ENCODE measurements at places on chromosomes 1 and 21.

DNA sequence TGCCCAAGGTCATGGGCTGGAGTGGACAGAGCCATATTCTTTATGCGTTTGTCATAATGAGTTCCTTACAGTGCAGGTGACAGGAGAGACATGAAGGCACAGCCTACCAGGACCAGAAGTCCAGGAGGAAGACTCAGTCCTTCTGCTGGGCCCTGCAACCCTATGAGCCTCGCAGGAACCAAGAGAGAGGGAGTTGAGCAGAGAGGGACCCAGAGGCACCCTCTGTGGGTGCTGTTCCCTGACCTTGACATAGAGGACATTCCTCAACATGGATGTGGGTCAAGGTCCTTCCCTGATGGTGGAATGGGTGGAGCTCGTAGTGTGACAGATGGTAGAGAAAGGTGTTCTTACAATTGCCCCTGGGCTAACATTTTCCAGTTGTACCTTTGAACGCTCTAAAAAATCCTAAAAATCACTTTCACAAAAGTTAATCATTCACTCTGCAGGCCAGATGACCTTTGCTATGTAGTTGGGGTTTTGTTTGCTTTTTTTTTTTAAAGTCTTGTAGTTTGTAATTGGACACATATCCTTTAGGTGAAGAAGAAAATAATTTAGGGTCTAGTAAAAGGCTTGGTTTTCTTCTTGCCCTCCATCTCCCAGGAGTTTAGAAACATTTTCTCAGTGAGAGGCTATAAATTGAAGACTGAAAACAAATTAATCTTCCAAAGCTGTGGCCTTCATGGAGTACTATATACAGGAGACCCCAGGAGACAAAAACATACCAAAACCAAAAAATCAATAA is 41.9 kb downstream of the MAB21L3 start:
- no peak for DNase-seq

GRCh38 chr1:248815407-248816034 is 10.2 kb downstream of the SH3BP5L start:
- no peak for DNase-seq

- DNase-seq, result no peak
Measured at GRCh38 chr1:38340409-38340808, 293.8 kb upstream of the POU3F1 start.

DNA sequence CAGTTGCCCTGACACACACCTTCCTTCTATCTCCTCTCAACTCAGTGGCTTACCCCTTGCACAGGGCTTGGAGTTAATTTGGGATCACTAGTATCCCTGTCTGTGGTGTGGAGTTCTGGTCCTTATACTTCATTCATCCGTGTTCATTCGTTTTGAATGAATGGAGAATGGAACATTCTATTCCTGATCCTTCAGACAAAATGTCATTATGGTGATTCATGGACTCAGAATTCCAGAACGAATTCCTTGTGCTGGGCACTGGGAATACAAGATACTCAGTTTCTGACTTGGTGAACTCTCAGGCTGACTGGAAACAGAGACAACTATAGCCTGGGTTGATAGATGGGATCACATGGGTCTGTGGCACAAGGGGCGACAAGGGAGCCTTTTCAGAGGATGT is 49.9 kb upstream of the TRABD2B start:
- DNase-seq, result no peak

DNA sequence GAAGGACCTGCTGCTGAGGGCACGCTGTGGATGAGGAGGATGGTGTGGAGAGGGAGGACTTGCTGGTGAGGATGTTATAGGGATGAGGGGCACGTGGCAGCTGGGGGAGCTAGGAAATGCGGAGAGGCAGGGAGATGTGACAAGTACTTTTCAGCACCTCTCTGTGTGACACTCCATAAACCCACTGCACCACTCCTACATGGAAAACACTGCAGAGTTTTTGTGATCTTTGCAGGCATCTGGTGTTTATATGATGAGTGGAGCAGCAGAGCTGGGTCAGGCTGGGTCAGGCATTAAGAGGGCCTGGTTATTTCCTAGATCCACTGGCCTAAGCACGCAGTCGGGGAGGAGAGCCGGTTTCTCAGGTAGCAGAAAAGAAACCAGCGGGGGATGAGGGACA is 167.3 kb upstream of the COA6 start:
- DNase-seq, result no peak

GRCh38 chr21:41802684-41803083 is 35.8 kb upstream of the RIPK4 start:
- no peak for DNase-seq
